ENCODE measurements at places on chromosomes 1 and 21.

DNA sequence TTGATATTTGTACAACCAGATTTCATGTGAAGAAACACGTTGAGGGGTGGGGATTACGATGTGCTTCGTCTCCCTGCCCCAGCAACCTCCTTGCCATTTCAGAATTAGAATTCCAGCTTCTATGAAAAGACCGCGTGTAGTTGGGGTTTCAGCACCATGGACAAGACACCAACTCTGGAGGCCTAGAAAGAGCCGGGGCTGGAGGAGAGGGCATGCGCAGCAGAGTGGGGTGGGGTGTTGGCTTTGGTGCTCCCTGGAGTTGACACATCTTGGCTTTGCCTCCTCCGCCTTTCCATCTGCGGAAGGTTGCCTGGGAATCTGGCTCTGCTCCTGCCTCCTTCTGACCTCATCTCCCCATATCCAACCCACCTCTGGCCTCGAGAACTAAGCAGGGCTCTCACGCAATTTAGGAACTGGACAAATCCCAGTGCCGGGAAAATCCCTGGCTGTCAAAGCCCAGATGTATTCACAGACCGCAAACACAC lies 11.8 kb downstream of the HTR6 start:
- no peak for DNase-seq

DNA sequence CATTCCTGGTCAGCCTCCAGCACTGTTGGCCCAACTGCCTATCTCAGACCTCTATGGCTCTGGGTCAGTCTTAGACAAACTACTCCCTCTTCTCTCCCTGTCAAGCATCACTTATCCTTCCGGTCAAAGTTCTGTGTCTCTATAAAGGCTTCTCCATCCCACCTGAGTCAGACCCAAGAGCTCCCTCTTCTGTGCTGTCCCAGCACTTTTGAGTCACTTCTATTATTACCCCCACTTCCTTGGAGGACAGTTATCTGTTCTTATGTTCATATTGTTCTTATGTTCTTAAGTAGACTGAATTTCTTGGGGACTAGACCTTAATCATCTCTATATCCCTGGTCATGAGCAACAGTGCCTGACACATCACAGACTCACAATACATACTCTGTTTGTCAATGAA lies 29.2 kb upstream of the IL10 start:
- no peak for DNase-seq

DNA sequence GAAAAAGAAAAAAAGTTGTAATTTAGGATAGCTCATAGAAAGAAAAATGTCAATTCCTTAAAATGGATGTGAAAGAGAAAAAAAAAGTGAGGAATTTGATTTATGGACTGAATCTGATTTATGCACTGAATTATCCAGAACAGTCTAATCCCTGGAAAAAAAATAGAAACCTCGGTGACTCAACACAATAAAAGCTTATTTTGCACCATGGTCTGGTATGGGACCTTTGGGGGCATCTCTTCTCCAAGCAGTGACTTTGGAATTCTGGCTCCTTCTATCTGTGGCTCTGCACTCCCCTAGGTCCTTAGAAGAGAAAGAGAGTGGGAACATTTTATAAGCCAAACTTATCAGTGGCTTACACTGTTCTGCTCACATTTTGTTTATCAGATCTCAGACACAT lies 471.7 kb upstream of the B3GALT2 start:
- no peak for DNase-seq

- no peak for DNase-seq
Measured at GRCh38 chr1:11654137-11654938, at the start of the genes FBXO2 and FBXO44. Gene FBXO2, minus strand, starts transcription at chr1:11654429. Its CDS starts 89 bp downstream, at chr1:11654340. Gene FBXO44, plus strand, starts transcription at chr1:11654877. Its CDS starts 959 bp downstream, at chr1:11655836.

DNA sequence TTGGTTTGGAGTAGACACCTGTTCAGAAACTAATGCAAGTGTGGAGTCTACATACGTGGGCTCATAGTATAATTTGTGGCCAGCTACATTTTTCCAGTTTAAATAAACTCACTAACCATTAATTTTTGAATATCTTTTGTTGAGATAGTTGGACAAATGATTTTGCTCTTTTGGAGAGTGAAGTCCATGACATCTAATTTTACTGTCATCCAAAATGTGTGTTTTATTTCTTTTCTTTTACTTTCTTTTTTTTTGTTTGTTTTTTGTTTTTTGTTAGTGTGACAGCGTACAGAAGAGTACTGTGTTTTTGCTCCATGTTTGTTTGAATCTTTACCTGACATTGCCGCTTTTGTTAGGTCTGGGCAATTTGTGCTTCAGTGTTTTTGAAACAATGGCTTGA lies 5.0 kb downstream of the RBM15 start:
- no peak for DNase-seq

DNA sequence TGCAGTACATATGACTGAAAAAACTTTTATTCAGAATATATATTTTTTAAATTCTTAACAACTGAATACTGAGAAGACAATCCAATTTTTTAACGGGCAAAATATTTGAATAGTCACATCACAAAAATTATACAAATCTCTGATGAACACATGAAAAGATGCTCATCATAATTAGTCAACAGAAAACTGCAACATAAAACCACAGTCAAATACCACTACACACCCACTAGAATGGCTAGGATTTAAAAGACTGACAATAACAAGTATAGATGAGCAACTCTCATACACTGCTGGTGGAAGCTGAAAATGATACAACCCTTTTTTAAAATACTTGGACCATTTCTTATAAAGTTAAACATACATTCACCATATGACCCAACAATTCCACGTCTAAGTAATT lies 87.7 kb upstream of the TNFSF4 start:
- no peak for DNase-seq

- DNase-seq = no peak
Measured at GRCh38 chr1:155070158-155070621, 6.7 kb downstream of the EFNA4 start.

DNA sequence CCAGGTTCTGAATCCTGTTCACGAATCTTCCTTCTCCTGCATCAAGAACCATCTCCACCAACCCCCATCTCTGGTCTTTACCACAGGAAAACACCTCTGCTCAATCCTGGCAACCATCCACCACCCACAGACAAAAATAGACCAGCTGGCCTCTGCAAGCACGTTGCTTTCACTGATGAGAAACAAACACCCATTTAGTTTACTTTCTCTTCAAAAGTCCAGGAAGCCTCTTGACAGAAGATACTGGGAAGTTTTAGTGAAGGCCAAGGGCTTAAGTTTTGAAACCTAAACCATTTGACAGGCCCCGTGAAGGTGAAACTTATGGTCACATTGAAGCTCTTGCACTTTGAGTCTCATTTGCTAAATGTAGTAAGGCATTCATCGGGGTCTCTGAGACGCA lies 122.6 kb upstream of the PPP2R5A start:
- DNase-seq = no peak

GRCh38 chr1:57157818-57158603 lies 192.2 kb upstream of the C8B start:
- DNase-seq = no peak

- DNase-seq = no peak
Measured at GRCh38 chr1:22814176-22815042, 103.8 kb downstream of the EPHB2 start.

DNA sequence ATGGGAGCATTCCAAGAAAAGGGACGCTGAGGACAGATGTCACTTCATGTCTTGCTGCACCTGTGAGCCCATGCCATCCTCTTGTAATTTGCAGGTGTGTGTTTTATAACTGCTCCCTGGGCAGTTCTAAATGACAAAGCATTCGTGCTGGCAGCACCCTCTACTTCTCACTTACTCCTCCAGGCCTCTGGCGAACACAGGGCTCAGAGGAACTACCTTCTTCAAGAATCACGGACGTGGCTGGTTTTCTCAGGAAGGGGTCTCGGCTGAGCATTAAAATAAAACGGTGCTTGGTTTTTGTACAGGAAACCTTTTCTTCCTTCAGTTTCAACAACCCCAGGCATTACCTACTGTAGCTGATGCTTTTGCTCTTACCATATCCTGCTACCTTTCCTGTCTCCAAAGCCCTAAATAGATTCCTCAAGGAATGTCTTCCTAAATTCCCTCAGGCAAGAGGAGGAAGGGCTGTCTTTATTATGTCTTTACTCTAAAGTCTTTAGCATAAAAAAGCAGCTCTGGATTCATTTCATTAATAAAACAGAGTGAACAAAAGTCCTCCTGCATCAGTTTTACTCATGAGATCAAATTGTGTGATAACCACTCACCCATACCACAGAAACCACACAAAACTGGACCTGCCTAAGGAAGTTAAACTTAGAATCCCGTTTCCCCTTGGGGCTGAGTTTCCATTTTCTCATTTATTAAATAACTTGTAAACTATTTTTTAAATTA lies 79.0 kb upstream of the MAP10 start:
- DNase-seq = no peak

DNA sequence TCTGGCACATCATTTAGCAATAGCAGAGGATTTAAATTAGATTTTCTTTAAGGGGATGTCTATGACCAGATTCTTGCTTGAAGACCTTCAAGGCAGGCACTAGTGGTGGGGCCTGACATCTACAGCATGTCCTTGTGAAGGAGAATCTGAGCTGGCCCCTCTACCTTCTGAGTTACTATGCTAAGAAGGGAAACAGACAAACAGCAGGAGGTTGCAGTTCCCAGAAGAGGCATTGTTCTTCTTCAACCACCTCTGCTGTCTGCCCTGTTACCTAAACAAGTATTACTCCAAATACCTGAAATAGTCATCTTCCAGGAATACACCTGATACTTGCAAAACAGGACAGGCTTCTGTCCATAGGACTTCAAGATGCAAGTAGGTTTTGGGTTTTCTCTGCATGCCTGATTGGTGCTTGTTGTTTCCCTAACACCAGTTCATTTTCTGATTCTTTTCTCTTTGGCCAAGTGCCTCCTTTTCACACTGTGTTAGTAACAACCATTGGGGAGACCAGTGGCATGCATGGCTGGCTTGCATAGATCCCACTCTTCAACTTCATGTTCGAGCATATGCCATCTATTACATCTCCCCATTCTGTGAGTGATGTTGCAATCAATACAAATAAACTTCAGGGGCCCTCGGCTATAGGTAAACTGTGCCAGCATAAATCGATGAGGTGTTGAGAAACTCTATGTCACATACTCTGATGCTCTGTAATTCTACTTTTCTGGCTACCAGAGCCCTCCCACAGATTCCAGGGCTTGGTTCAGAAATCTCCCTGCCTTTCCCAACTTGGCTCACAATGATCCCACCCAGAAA lies 93.0 kb upstream of the DUSP10 start:
- DNase-seq = no peak

DNA sequence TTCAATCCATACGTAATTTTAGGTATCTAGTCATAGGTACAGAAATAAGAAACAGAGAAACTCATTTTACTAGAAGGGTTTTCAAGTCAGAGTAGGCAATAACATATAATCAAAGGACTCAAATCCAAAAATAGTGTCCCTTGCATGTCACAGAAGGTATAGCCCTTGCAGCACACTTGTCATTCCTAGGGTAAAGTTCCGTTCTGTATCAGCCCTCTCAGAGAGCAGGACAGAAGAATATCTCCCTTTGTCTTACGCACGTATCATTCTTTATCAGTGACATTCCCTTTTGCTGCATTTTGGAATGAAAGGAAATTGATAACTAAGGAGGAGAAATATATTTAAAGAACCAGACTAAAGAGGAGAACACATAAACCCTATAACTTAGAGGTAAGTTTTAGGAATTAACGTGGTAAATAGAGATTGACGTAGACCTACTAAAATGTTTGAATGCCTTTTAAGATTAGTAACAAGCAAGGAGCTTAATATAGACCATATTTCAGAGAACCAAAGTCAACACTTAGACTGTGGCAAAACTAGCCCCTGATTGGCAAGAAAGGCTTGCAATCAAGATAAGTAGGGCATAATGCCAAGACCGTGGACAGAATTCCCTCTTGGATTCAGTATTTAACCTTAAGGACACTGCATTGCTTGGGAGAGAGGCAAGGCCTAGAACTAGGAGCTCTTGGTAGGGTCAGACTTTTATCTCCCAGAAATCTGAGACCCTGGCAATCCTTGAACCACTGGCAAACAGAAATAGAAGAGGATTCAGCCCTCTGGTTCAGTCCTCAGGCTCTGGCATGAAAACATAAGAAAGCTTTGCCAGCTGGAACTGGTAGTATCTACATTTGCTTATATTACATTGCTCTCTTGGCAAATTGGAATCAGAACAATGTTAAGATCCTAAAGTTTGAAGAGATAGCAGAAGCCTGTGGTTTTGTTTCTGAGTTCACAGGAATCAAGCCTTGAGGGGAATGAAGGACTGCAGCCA lies 232.1 kb downstream of the ASTN1 start:
- no peak for DNase-seq

DNA sequence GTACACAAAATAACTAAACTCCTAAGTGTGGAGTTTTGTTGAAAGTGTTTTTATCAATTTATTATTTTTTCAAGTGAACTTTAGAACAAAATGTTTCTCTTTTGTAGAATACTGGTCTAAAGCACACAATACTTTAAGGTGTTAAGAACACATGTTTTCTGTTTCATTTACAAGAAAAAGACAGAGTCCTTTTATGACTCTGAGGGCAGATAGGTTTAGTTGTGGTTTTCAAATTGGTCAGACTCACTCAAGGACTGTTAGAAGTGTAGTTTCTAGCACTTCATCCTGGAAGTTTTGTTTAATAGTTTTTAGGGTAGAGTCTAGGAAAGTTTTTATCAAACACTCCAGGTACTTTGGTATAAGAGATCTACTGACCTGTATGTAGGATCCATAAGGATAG lies 376.5 kb downstream of the LRRIQ3 start:
- no peak for DNase-seq

GRCh38 chr1:6260433-6260934 lies 414 bp downstream of the GPR153 start:
- no peak for DNase-seq

- peak; percentile 91 for DNase-seq
Measured at GRCh38 chr1:66351913-66352312, 182.0 kb upstream of the SGIP1 start.

GRCh38 chr1:107692580-107693345 lies 272.2 kb downstream of the VAV3 start:
- DNase-seq = no peak

- DNase-seq = no peak
Measured at GRCh38 chr1:33060579-33061083, 20.3 kb upstream of the AZIN2 start.

DNA sequence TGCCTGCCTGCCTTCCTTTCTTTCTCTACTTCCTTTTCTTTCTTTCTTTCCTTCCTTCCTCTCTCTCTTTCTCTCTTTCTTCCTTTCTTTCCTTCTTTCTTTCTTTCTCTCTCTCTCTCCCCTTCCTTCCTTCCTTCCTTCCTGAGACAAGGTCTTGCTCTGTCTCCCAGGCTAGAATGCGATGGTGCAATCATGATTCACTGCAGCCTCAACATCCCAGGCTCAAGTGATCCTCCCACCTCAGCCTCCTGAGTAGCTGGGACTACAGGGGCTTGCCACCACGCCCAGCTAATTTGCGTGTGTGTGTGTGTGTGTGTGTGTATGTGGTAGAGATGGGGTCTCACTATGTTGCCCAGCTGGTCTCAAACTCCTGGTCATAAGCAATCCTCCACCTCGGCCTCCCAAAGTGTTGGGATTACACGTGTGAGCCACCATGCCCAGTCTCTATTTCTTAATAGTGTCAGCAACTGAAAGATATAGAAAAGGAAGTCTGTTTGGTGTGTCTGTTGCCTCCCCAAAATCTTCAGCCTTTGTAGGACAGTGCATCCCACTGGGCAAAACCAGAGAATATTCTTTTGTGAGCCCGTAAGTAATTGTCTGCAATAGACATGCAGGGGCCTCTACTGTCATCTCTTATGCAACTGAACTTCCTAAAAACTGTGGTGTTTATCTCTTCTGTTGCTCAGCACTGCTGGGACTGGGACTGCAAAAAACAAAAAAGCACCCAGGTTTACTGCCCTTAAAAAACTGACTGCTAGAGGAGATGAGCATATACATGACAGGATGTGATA lies 20.9 kb upstream of the RAB4A start:
- DNase-seq = no peak

Measured in NCI-H1436 treated with DMSO at 0.1 percent for 48 hours (cell line).